ENCODE measurements at places on chromosomes 3 and 15.

DNA sequence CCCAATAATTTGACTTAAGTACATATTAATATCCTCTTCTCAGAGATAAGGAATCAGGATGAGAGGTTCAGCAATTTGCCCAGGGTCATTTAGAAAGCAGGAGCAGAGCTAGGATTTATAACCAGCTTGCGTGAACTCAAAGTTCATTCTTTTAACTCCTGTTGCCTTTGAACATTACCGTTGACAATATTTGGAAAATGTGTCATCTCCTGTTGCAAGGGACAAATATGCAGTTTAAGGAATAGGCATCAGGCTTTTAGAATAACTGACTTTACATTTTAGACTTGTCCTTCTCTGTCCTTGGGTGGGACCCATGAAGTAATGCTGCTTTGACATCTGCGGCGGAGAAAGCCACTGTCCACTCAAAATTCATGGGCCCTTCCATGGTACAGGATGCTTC lies 252.2 kb upstream of the RGMA start:
- no peak for DNase-seq

GRCh38 chr3:152348436-152349177 lies 79.9 kb downstream of the MBNL1 start:
- DNase-seq, result no peak

- DNase-seq, result no peak
These were observed 6.5 kb downstream of the FES start for GRCh38 chr15:90890839-90891238.

- DNase-seq, result no peak
These were observed 21.6 kb downstream of the MCTP2 start for GRCh38 chr15:94252906-94253491.

GRCh38 chr3:127485396-127486170 lies 105.0 kb downstream of the TPRA1 start:
- DNase-seq, result no peak

- DNase-seq, result no peak
These were observed 51.1 kb upstream of the WNT5A start for GRCh38 chr3:55538158-55538557.

DNA sequence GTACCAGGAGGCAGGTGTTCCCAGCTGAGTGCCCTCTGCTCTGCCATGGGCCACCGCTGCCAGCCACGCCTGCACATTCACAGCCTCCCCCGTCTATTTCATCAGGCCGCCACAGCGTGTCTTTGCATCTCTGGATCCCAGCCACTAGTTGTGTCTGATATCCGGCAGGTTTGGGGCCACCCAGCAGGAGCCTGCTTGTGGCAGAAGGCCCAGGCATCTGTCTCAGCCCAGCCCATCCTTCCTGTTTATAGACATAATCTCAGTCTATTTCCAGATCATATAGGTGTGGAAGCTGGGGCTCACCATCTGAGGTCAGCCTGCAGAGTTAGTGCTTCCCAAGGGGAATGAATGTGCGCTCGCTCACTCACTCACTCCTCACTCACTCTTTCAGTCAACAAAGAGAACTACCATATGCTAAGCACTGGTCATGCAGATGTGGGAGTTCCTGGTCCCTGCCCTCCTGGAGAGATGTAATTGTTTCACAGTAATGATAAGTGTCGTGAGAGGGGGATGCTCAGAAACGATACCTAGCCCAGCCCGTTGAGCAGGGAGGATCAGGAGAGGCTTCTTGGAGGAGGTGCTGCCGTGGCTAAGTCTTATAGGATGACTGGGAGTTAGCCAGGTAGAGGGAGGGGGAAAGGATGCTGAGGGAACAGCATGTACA lies 60.6 kb downstream of the FGD5 start:
- DNase-seq, result no peak

DNA sequence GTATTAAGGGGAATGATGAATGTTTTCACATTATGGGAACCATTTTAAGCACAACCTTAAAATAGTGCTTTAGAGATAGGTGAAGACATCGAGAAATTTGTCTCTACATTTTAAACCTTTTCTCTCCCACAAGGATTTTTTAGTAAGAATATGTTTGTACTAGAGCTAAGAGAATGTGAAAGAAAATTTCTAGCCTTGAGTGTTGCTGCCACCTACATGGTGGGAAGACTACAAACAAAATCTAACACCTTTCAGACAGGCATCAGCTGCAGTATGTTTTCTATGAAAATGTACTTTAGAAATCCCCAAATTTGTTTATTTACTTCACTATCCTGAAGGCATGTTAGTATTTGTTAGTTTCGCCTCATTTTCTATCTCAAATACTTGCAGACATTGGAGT lies 247.4 kb downstream of the WDR72 start:
- no peak for DNase-seq

- no peak for DNase-seq
These were observed 615.8 kb upstream of the ZNF385D start for GRCh38 chr3:22366781-22367180.

DNA sequence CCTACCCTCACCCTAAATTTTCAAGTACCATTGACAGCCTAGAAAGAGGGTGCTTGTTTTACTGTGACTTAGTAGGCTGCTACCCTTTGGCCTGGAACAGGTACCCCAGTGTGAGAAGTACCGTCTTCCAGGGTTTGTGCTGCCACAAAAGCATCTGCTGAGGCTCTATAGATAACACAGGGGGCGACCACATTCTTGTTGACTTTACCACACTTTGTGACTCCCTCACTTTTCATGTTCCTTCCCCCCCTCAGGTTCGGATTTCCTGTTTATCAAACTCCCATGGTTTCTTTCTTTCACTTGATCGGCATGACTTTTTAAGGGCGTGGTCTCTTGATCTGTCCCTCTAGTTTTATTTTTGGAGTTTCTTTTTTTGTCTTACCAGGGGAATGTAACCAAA lies 23.5 kb downstream of the EXOG start:
- no peak for DNase-seq

DNA sequence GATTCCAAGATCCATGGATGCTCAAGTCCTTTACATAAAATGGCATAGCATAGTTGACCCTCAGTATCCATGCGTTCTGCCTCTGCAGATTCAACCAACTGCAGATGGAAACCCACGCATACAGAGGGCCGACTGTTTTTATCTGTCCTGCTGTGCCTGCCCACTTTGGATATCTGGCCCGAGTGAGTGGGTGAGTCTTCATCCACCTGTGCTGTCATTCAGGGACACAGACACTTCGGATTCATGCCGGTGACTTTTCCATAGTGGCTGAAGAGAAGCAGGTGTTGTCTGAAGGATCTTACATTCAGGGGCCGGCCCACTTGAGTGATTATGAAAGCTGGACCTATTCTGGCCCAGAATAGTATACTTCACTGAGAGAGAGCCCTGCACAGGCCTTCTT lies 85.1 kb downstream of the RYR3 start:
- DNase-seq, result no peak

DNA sequence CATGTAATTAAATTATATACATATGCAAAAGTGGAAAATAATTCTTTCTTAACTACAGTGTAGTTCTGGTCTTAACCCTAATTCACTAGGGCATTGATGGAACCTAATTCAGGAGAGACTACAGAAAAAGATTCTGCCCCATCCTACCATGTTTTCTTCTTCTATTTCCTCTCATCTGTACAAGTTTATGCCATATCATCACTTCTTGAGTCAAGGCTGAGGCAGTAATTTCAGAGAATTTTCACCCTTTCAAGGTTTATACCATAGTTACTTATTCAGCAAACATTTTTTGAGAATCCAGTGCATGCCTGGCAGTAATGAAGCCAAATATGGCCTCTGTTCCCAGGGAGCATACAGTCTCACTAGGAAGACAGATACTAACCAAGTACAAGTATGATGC lies 33.4 kb downstream of the SHOX2 start:
- DNase-seq, result no peak

DNA sequence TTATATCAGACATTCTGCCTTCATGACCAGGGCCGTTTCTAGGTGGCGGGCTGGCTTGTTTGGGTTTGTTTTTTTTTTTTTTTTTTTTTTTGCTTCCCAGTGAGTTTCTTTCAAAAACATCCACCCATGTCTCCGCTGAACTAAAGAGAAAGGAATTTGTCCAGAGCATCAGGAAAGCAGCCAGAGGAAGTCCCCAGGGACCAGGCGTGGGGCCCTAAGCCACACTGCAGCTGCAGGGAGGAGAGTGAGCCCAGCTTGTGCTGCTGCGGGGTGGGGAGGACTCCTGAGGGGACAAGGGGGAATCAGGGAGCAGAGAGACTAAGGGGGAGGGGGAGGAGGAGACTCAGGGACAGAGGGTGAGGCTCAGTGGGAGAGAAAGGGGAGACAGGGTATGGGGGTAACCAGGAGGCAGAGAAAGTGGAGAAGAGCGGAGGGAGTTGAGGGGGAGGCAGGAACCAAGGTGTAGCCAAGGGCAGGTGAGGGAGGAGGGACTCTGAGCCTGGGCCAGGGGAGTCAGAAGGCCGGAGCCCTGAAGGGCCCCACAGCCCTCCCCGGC lies 49.5 kb downstream of the CYP11A1 start:
- DNase-seq, result no peak

GRCh38 chr3:122559906-122560305 lies 4.2 kb downstream of the PARP9 start:
- DNase-seq, result no peak

- no peak for DNase-seq
These were observed 306.8 kb downstream of the TUSC7 start for GRCh38 chr3:117016378-117016777.

GRCh38 chr15:69712991-69713390 lies 260.4 kb downstream of the RPLP1 start:
- DNase-seq, result no peak

DNA sequence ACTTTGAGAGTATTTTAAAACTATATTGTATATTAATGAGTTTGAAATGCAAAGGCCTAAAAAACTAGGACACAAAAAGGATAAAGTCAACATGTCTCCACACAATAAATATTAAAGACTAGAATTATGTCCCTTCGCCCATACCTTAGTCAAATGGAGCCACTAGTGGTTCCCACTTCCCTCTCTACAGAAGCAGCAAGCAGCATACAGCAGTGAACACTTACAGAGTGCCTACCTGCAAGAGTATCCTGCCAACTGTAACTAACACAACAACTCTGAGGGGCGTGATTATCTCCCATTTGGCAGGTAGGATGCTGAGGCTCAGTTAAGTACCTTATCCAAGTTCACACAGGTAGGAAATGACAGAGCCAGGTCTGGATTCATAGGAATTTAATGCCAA lies 17.2 kb downstream of the DYNC1LI1 start:
- no peak for DNase-seq

- no peak for DNase-seq
These were observed 43.9 kb downstream of the ERC2 start for GRCh38 chr3:56424336-56424735.

DNA sequence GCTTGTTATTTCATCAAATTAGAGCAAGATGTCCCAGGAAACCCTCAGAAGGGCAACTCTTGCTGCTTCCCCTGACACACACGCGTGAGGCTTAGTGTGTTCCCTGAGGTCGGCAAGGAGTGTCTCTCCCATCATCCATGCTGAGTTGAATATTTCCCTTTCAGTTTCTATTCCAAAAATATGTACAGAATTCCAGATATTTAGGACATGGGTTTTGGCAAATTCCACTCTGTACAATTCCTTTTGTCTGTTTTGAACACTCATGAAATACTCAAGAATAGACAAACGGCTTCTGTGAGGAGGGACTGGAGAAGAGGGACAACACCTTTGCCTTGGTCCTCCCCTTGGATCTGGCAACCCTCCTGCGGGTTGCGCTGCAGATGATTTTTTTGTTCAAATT lies 138.0 kb downstream of the DUT start:
- DNase-seq, result no peak

DNA sequence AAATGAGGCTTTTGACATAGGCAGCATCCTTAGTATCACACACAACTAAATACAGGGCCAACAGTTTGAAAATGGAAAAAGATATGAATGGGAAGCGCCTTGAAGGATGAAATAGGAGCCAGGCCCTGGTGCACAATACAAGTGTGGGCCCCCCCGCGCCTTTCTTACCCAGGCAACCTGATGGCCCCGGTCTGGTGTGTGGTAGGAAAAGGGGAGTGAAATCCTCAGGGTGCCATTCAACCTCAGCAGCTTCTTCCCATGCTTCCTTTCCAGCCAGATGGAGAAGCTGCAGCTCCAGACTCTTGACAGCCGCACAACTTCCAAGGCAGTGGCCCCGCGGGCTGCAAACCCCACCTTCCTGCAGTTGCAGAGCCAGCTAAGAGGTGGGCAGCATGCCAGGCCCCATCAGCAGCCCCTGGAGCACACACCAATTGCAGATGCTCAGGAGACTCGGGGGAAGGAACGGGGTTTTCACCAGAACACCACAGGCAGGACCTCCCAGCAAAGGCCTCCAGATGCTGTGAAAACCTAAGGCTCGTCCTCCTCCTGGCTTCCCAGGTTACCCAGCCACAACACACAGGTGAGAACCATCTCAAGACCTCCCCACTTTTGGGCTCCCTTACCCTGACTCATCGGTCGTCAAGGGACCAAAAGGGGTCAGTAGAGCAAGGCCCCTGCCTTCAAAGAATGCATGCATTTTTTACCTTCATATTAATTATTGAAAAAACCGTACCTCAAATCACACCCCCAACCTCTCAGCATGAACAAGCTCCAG lies 101.6 kb downstream of the CPN2 start:
- DNase-seq, result no peak

DNA sequence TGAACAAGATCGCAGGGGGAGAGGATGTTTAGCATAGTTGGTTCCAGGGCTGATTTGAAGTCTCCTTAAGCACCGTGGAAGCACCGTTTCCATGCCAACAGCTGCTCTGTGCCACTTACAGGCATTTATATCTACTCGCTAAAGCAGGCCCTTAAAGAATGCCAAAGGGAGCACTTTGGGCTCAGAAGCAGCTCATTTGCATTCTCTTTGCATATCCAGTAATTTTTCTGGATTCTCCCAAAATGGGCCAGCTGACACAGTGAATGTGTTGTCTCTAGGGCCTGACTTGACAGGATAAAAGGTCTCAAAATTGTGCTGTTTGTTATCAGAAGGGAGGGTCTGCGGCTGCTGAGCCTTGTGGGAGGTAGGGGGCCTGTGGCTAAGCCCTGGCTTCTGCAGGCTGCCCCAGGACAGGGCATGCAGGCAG lies 138.6 kb downstream of the FBLN2 start:
- no peak for DNase-seq

GRCh38 chr15:74337607-74338211 lies 29.7 kb downstream of the CYP11A1 start:
- peak; percentile 14 for DNase-seq

DNA sequence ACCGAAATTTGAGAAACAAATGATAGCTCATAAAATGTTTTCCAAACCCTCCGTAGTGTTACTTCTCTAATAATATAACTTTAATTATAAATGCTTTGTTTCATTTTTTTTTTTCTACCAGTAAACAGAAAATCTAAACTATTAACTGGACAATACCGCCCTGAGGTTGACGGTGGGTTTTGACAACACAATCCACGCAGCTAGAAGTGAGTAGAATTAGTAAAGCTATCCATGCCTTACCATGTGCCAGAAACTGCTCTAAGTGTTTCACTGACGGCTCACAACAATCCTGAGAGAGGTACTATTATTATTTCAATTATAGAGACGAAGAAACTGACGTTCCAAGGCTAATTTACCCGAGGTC lies 410 bp downstream of the NDUFAF1 start:
- DNase-seq, result no peak
